Dermis lymphatic vessel endothelial cell (primary cell): ENCODE measurements at places on chromosomes 5 and 9. TPM values are rescaled to one million over a fixed set of nuclear protein-coding genes. Genes with fewer than 3 reads are reported as not detected.

Gene C5orf22
- total RNA-seq: 18.9 and 20.0 TPM in 2 replicates

Gene PCA3
- total RNA-seq: 0.11 and 0.17 TPM in 2 replicates

Gene MLANA
- total RNA-seq: not detected in 2 replicates

Gene RALGPS1
- 1.5 and 1.8 TPM in 2 replicates for total RNA-seq

Gene PCDHA3
- total RNA-seq: 0.11 and 0.17 TPM in 2 replicates

Gene CNTFR
- not detected in 2 replicates for total RNA-seq

Gene ZMAT2
- total RNA-seq: 41.0 and 58.4 TPM in 2 replicates

Gene TICAM2
- total RNA-seq: 0.17 and 0.43 TPM in 2 replicates

Gene NUTM2F
- not detected in 2 replicates for total RNA-seq

Gene ADRA1B
- 0.11 TPM in 1 of 2 replicates, not detected in the other for total RNA-seq

Gene SLC1A1
- 2.2 and 4.4 TPM in 2 replicates for total RNA-seq

Gene SLCO6A1
- total RNA-seq: not detected in 2 replicates

Gene SLC27A6
- under 0.01 and 0.11 TPM in 2 replicates for total RNA-seq

Gene PCDHGA3
- 0.54 and 0.69 TPM in 2 replicates for total RNA-seq

Gene AHRR
- total RNA-seq: 2.0 and 2.9 TPM in 2 replicates

Gene HTR4
- total RNA-seq: not detected in 2 replicates

Gene ZNF346
- total RNA-seq: 15.6 and 16.0 TPM in 2 replicates

Gene TMEFF1
- 9.3 and 12.0 TPM in 2 replicates for total RNA-seq

Gene ESM1
- 125 and 485 TPM in 2 replicates for total RNA-seq

Gene UBTD2
- 15.4 and 24.3 TPM in 2 replicates for total RNA-seq

Gene HEMGN
- total RNA-seq: not detected in 2 replicates

Gene TAF11L5
- not detected in 2 replicates for total RNA-seq

Gene LECT2
- total RNA-seq: not detected in 2 replicates

Gene NME5
- total RNA-seq: 1.2 and 2.3 TPM in 2 replicates

Gene SHOC1
- total RNA-seq: not detected in 2 replicates

Gene LCN6
- total RNA-seq: not detected in 2 replicates

Gene INSYN2B
- 0.87 and 1.8 TPM in 2 replicates for total RNA-seq

Gene SEMA4D
- total RNA-seq: 1.9 and 2.5 TPM in 2 replicates

Gene FREM1
- total RNA-seq: under 0.01 and 0.09 TPM in 2 replicates

Gene KIF20A
- total RNA-seq: 8.3 and 11.8 TPM in 2 replicates

Gene ZDHHC11B
- under 0.01 TPM in 1 of 2 replicates, not detected in the other for total RNA-seq

Gene IL33
- total RNA-seq: 1.7 and 4.5 TPM in 2 replicates

Gene PRUNE2
- 14.1 and 19.4 TPM in 2 replicates for total RNA-seq

Gene SYK
- under 0.01 TPM in 1 of 2 replicates, not detected in the other for total RNA-seq

Gene SELENOP
- 409 and 673 TPM in 2 replicates for total RNA-seq

Gene ADAMTSL1
- total RNA-seq: 3.9 and 8.7 TPM in 2 replicates

Gene LCN1
- not detected in 2 replicates for total RNA-seq

Gene ADAMTS12
- total RNA-seq: 2.2 and 2.4 TPM in 2 replicates

Gene TRIM32
- total RNA-seq: 13.8 and 15.5 TPM in 2 replicates

Gene CMBL
- total RNA-seq: 3.0 and 4.1 TPM in 2 replicates

Gene ABO
- 0.43 TPM in 2 replicates for total RNA-seq

Gene SV2C
- under 0.01 TPM in 2 replicates for total RNA-seq

Gene SLC6A3
- under 0.01 TPM in 1 of 2 replicates, not detected in the other for total RNA-seq
